ENCODE measurements at places on chromosomes 12 and 14.

DNA sequence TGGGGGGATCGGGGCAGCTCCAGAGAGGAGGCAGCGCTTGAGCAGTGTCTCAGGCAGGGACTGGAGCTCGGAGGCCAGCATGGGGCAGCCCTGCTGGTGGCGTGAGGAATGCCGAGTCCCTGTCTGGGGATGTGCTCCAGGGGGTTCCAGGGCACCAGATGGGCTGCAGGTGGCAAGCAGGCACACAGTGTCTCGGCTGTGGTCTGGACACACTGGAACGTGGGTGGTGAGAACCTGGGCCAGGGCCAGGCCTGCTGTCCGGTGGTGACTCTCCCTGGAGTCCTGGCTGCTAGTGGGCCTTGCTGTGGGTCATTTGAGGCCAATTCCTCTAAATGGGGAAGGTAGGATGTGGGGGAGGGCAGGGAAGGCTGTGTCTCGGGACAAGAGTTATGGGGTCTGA lies 199.4 kb upstream of the RTL1 start:
- DNase-seq = no peak

- DNase-seq = no peak
Observed at GRCh38 chr12:79194595-79194994, 330.0 kb downstream of the SYT1 start.

DNA sequence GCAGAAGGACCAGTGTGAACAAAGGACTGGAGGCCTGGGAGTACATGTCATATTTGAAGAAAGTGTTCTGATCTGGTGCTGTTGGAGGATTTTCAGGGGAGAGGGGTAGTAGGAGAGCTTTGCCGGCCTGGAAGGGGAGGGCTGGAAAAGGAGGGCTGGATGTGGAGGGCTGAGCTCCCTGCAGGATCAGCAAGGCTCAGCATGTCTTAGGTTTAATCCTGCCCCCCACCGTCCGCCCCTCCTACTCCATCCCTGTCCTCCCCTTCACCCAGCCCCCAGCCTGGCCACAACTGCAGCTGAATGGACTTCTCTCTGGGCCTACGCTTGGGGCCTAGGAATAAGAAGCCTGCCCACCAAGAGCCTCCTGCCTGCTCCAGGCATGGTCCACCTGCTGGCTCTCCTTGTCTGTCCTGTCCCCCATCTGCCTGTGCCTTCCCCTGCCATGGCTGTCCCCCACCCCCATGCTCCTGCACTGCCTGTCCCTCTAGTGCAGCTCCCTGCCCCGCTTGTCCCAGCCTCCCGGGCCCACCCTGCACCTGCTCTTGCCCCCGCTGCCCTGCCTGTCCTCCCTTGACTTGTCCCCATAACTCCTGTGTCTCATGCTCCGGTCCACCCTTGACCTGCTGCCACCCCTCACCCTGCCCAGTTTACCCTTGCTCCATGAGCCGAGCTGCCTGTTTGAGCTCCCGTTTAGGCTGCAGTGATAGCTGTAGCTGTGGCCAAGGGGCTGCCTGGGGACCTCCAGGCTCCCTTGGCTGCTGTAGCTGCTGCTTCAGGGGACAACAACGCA lies 9.8 kb upstream of the RARG start:
- DNase-seq = no peak

- DNase-seq = no peak
Observed at GRCh38 chr12:66514581-66514980, 164.3 kb downstream of the GRIP1 start.

- DNase-seq = no peak
Observed at GRCh38 chr12:16027002-16027401, 115.9 kb downstream of the DERA start.

- no peak for DNase-seq
Observed at GRCh38 chr14:32251530-32251929, 48.5 kb upstream of the RNU6-8 start.

- DNase-seq = no peak
Observed at GRCh38 chr12:108759924-108760323, 28.6 kb upstream of the CORO1C start.

- peak; percentile 13 for DNase-seq
Observed at GRCh38 chr12:49982246-49983087, 9.7 kb downstream of the AQP6 start.

- DNase-seq = no peak
Observed at GRCh38 chr12:46358791-46359666, 13.5 kb downstream of the SLC38A2 start.

DNA sequence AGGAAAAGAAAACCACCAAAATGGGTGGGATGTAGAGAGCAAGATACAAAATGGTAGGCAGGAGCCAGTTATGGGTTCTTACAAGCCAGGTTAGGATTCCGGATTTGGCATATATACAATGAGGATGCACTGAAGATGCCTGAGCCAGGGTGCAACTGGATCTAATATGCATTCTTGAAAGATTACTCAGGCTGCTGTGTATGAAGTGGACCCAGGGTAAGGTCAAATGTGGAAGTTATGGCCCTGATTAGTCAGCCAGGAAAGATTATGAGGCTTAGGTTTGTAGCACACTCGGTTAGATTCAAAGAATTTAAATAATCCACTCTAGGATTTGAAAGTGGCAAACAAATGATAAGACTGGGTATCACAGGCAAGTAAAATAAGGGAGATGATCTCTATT lies 1750.7 kb upstream of the FLRT2 start:
- DNase-seq = no peak

DNA sequence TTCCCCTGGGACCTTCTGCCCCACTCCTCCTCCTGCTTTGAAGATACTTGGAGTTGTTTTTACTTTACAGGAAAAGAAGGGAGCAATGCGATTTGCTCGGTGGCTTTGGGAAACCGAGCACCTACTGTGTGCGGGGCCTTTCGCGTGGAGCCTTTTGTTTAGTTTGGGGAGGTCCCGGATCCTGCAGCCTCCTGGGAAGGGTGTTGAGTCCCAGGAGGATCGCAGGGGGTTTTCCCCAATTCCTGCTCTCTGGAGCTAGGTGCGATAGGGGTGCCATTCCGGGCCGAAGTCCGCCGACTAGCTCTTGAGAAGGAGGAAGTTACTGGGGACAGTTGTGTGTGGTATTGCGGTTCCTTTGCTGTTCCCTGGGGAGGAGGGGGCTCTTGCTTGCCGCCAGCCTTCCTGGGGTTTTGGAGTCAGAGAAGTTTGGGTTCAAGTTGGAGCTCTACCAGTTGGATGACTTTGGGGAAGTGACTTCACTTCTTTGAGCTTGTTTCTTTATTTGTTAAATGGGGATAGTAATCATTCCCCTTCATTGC lies 1.1 kb downstream of the BRI3BP start:
- peak; percentile 87 for DNase-seq

DNA sequence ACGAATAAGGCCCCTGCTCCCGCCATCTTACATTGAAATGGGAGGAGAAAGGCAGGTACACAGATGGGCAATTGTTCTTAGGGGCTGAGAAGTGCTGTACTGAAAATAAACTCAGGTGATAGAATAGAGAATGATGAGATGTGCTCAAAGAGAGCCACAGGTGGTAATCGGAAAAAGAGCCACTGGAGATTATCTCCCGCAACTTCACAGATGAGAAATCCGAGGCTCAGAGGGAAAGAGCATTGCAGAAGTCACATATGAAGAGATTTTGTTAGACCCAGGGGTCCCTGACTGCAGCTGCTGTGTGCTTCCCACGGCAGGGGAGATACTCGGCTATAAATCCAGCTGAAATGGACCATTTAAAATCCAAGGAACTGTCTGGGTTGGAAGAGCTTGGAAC lies 73.7 kb downstream of the PRIMA1 start:
- no peak for DNase-seq

GRCh38 chr14:22551605-22551997 lies 37.4 kb downstream of the DAD1 start:
- no peak for DNase-seq

- DNase-seq = no peak
Observed at GRCh38 chr12:61502179-61502578, 758.0 kb upstream of the USP15 start.

DNA sequence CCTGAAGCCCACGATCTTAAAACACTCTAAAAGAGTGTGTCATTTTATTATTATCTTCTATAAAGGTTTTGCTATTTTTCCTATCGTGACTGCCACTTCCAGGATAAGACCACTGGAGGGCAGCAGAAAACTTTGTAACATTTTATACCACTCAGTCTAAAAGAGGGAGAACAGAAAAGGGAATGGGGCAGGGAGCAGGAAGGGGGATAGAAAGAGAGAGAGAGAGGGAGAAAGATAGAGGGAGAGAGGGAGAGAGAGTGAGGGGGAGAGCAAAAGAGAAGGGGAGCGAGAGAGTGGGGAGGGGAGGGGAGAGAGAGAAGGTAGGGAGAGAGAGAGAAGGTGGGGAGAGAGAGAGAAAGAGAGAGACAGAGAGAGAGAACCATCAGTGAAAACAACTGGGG lies 2.0 kb upstream of the ART4 start:
- peak; percentile 63 for DNase-seq

DNA sequence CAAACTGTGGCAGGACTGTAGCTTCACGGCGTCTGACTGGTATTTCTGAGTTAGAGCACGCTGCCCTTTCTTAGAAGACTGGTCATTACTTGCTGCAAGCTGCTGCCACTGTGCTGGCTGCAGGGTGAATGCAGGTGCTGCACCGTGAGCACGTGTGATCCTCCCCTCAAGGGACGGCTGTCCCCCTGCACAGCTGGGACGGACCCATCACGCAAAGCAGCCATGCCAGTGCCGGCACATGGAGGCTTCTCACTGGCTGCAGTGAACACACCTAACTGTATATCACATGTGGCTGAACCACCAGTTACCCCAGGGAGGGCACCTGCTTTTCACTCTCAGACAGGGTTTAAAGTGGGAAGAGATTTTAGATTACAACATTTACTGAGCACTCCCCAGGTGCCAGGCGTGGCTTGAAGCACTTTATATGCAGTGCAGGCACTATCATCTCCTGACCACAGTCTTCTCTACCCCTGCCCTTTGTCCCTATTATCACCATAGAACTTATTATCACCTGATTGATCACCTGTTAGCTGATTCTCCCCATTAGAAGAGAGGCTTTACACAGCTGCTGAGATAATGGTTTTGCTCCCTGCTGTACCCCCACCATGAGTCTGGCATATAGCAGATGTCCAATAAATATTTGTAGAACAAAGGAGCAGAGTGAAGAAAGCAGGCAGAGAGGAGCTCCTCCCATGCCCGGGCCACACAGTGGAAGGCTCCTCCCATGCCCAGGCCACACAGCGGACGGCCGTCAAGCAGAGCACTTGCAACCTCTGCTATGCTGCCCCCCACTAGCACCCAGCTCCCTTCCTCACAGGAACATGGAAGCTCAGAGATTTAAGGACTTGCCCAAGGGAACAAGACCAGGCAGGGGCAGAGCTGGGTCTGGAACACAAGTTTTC lies 25.9 kb downstream of the SLC25A47 start:
- DNase-seq = no peak

GRCh38 chr12:14635776-14636175 lies 60.6 kb downstream of the GUCY2C start:
- DNase-seq = no peak

DNA sequence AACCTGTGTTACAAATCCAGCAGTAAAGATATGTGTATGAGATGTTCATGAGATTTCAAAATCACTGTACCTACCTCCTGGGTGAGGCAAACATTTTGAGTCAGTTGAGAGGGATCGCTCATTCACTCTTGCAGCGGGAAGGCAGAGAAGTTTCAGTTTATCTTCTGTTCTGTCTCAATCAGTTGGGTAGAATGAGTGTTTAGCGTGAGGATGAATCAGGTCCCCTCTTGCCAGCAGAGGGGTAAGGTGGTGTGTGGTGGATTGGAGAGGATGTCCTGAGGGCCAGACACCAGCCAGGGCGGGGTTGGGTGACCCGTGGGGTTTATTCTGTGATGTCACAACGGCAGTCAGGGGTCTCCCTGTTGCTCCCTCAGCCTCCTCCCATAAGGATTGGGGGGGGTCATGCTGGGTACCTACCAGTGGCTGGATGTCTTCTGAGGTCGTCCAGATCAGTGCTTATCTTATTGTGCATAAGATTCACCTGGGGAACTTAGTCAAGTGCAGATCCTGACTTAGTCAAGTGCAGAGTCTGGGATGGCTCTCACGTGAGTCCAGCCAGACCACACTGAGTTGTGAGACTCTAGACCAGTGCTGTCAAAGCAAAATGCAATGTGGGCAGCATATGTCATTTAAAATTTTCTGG lies at the start of gene GSG1:
GSG1 (minus strand) TSS at position 277 of the 643 bp plus-strand sequence; CDS start at position 122, 155 bp downstream.
- DNase-seq = no peak

GRCh38 chr14:94161981-94162380 lies 12.1 kb upstream of the PPP4R4 start:
- no peak for DNase-seq

DNA sequence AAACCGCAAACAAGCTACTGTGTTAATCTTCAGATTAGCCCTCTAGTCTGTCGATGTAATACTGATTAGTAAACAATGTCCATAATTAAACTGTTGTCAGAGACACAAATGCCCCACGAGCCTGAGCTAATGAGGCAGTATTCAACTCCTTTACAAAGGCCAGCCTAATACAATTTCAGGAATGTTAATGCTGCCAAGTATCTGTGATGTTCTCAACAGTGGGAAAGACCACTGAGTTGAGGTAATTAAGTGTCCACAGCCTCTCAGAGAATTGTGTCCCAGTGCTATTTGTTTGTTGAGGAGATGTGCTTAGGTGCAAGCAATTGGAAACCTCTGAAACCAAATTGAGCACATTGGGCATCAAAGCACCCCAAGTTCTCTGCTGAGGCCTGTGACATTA lies 139.4 kb upstream of the CDKN3 start:
- no peak for DNase-seq

DNA sequence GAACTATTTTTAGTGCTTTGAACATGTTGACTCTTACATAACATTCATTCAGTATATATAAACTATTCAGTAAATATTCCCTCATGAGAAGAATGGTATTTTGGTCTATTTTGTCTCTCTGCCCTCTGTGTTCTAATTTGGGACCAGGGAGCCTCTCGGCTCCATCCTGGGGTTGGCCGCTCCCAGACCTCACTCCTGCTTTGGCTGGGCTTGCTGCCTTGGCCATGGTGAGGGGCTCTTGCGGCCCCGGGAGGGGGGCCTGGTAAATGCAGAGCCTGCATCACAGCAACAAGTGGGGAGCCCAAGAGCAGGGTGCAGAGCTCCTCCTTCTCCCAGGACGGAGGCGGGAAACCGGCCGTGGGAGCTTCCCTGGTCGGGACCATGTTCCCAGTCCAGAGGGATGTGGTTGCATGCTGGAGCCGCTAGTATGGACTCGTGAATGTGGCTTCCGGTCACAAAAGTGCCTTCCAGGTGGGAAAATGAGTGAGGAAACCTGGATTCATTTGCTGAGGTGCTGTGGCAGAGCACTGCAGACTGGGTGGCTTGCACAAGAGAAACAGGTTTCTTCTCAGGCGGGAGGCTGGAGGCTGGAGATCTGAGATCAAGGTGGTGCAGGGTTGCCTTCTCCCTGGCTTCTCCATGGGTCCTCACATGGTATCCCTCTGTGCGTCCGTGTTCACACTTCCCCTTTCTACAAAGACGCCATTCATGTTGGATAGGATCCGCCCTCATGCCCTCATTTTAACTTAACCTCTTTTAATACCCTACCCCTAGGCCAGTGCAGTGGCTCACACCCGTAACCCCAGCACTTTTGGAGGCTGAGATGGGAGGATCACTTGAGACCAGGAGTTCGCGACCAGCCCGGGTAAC lies 250.2 kb downstream of the CACNA1C start:
- no peak for DNase-seq

GRCh38 chr12:1657688-1658087 lies 28.7 kb downstream of the WNT5B start:
- DNase-seq = no peak

All from AML-193 (cell line).